Activated CD4-positive, alpha-beta T cell treated with anti-CD3 and anti-CD28 coated beads for 36 hours (primary cell): ENCODE measurements at places on chromosomes 5 and 9.

- no peak for DNase-seq
Measured at GRCh38 chr5:59543821-59544442, 349.6 kb downstream of the PDE4D start.

DNA sequence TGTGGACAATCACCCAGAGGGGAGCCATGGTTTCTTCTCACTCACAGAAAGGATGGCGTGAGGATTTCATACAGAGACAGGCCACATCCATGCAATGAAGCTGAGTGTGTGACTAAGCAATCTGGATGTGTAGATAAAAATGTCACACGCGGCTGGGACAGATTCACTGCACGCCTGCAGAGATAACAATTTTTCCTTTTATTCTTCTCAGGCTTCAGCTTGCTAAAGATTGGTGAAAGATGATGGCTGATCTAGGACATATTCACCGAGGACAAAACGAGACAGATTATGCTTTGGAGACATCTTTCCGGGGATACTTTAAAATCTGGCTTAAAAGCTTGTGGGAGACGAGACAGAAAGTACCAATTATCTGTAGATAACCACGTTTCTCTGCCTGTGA lies 313.9 kb upstream of the TRPC7 start:
- DNase-seq = no peak

- DNase-seq = no peak
Measured at GRCh38 chr5:91177085-91177484, 206.0 kb downstream of the ARRDC3 start.

- no peak for DNase-seq
Measured at GRCh38 chr5:153670101-153670500, 179.6 kb downstream of the GRIA1 start.

DNA sequence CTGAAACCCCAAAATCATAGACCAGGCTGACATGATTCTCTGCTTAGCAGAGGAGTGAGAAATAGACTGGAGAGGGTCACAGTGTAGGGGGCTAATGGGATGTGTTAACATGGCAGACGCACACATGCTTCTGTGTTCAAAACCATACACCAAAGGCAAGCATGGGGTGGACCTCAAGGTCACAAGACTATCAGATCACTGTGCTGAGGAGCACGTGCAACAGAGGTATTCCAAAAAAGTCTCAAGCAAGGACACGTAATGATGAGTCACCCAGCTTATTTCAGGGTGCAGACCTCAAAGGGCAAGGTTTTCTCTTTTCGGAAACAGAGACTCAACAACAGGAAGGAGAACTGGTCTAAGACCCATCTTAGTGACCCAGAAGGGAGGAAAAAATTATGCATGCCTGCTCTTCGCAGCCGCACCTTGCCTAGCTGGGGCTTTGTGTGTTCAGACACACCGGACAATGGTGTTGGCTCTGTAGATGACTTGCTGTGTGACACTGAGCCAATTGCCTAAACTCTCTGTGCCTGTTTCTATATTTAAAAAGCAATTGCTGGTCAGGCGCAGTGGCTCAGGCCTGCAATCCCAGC lies 20.3 kb downstream of the WHRN start:
- peak; percentile 61 for DNase-seq

GRCh38 chr5:145389047-145389446 lies 446.1 kb downstream of the PRELID2 start:
- no peak for DNase-seq

GRCh38 chr5:150167908-150168307 lies 1.3 kb downstream of the CDX1 start:
- DNase-seq = no peak

GRCh38 chr5:1826235-1826980 lies 25.2 kb downstream of the NDUFS6 start:
- DNase-seq = no peak

GRCh38 chr9:20683351-20684034 lies 566 bp upstream of the FOCAD start:
- peak; percentile 69 for DNase-seq

GRCh38 chr5:140145818-140146522 lies 20.2 kb downstream of the IGIP start:
- DNase-seq = peak; percentile 79

GRCh38 chr5:115050866-115051265 lies 118.8 kb downstream of the TRIM36 start:
- no peak for DNase-seq

GRCh38 chr9:20426019-20426418 lies 196.3 kb downstream of the MLLT3 start:
- no peak for DNase-seq

GRCh38 chr9:137128158-137128861 lies 10.6 kb upstream of the GRIN1 start:
- peak; percentile 65 for DNase-seq

DNA sequence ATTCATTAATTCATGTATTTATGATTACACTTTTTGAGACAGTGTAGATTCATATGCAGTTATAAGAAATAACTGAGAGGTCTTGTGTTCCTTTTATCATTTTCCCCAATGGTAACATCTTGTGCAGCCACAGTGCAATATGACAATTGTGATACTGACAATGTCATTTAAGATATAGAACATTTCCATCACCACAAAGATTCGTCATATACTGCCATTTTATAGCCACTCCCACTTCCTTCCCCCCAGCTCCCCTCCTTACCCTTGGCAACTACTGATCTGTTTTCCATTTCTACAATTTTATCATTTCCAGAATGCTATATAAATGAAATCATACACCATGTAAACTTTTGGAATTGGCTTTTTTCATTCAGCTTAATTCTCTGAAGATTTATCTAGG lies 53.8 kb downstream of the NR2F1 start:
- DNase-seq = no peak

DNA sequence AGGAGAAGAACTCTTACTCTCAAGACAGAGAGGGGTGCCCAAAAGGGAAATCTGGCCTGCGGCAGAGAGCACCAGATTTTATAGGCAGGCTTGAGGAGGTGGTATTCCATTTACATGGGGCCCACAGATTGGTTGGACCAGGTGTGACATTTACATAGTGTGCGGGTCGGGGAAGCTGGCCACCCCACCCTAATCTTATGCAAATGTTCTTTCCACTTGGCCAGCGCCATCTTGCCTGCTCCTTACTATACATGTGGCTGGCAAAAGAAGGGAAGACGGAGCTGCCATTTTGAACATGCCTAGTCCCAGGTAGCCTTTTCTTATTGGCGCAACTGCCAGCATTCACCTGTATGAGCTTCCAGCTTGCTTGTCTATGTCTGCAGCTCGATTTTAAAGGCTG lies 34.8 kb downstream of the PLEKHG4B start:
- no peak for DNase-seq

GRCh38 chr5:88778736-88779135 lies 104.2 kb downstream of the MEF2C start:
- peak; percentile 16 for DNase-seq

DNA sequence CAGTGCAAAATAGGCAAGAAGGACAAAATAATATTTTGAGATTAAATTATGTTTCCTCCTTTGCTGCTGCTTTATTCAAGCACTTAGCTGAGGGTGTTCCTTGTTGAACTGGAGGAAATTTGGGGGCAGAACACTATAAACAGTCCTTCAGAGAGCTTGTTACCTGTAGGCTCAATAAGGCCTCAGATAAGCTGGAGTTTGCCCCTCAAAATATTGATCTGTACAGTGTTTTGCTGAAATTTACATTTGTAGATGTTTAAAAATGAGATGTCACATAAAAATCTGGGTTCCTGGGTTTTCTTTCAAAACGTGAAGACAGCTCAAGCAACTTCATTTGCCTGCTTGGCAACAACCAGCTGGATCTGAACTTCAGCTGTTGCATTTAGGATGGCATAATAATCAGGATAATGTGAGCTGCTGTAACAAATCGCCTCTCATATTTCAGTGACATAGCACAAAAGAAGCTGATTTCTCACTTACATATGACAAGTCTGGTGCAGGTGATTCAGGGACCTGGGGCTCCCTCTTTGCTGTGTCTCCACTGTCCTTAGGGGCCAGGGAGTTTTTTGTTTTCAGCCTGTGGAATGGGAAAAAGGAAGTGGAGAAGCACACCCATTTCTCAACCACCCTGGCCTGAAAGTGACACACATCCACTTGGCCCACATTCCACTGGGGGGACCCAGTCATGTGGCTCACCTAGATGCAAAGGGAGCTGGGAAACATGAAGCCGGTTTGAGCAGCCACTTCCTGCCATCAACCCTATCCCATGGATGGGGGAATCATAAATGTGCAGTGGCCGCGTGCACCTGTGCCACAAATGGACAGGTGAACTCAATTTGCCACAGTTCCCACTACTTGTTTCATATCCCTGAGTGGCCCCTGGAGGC lies 2.4 kb upstream of the PSAT1 start:
- DNase-seq = no peak

DNA sequence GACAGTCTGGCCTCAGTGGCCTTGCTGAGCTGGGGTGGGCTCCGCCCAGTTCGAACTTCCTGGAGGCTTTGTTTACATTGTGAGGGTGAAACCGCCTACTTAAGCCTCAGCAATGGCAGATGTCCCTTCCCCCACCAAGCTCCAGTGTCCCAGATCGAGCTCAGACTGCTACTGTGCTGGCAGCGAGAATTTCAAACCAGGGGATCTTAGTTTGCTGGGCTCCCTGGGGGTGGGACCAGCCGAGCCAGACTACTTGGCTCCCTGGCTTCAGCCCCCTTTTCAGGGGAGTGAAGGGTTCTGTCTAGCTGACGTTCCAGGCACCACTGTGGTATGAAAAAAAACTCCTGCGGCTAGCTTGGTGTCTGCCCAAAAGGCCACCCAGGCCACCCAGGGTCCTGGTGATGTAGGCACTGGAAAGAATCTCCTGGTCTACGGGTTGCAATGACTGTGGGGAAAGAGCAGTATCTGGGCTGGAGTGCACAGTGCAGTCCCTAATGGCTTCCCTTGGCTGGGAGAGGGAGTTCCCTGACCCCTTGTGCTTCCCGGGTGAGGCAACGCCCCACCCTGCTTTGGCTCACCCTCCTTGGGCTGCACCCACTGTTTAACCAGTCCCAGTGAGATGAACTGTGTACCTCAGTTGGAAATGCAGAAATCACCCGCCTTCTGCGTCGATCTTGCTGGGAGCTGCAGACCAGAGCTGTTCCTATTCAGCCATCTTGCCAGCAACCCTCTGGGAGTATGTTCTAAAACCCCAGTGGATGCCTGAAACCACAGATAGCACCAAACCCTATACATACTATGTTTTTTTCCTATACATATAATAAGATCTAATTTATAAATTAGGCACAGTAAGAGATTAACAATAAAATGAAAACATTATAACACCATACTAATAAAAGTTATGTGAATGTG lies 95.5 kb downstream of the TMEM161B start:
- DNase-seq = no peak

GRCh38 chr9:120524038-120524437 lies 55.9 kb downstream of the CDK5RAP2 start:
- no peak for DNase-seq

DNA sequence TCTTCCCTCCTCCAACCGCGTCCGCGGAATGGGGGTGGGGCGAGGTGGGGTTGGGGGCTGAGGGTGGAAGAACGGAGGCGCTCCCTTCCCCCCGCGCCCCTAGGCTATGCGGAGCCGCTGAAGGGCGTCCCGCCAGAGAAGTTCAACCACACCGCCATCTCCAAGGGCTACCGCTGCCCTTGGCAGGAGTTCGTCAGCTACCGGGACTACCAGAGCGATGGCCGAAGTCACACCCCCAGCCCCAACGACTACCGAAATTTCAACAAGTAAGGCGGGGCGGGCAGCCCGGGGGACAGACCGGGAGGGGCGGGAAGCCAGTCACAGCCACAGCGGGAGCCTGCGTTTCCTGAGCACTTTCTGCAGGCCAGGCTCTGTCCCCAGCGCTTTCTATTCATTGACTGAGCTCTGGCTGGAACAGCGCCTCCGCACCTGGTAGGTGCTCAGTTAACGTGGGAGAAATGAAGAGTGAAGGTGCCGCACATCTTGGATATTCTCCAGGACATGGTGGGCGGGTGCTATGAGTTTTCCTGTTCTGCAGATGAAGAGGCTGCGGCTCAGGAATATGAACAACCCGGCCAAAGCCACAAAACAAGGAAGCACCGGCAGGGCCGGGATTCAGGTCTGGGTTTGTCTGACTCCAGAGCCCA lies 11.3 kb downstream of the MYOZ3 start:
- DNase-seq = peak; percentile 53

GRCh38 chr5:58706736-58707135 lies 123.9 kb downstream of the RAB3C start:
- no peak for DNase-seq

DNA sequence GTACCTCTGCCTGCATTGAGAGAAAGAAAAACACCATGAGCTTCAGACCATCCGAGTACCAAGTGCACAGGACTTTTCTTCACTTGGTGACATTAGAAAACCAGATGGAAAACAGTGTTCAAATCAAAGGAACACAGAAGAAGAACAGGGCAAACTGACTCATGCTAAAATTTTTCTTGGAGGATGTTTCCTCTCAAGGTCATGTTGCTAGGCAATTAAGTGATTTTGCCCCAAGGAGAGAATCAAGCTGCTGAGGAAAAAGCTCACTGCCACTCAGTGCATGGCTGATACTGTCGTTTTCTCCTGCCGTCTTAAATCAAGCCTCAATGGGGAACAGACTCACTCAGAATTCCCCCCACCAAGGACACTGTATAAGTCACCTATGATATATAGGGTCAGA lies 57.9 kb upstream of the SIMC1 start:
- no peak for DNase-seq

DNA sequence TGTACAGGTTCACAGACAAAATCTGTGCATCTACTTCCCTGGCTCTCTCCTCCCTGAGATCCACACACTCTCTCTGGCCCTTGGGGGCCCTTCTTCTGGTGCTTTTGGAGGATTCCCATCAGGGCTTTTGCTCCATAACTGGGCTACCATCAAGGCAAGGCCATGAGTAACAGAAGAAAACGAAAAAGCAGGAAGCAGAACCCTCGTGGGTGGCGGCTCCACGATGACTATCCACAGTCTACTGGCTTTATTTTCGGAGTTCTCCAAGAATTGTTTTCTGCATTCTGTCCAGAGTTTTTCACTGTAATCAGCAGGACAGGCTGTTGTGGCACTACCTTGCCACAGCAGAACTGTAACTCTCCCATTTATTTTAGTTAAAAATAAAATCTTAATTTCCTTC lies 19.9 kb downstream of the PNPLA7 start:
- no peak for DNase-seq

- no peak for DNase-seq
Measured at GRCh38 chr5:22665801-22666200, 187.3 kb downstream of the CDH12 start.

- peak; percentile 68 for DNase-seq
Measured at GRCh38 chr9:136943291-136944211, 987 bp downstream of the FBXW5 start.
